ENCODE measurements at places on chromosomes 2 and 18. TPM values are rescaled to one million over a fixed set of nuclear protein-coding genes. Genes with fewer than 3 reads are reported as not detected.

The FLACC1 gene
- polyA plus RNA-seq: not detected

- no peak for DNase-seq
Measured at GRCh38 chr2:128311216-128311754, 7.4 kb downstream of the HS6ST1 start.

The GPC1 gene
- 2.7 TPM for polyA plus RNA-seq

DNA sequence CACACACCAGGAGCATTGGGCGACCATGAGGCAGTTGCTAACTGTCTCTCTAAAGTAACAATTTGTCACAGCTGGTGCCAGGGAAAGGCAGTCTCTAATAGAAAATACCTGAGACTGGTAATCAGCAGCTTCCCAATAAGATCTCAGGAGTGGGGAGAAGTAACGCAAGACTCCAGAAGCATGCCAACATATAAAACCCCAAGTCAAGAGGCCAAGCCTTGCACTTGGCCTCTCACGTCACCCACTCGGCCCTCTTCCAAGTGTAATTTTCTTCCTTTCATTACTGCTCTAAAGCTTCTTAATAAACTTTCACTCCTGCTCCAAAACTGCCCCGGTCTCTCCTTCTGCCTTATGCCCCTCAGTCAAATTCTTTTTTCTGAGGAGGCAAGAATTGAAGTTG, 455.6 kb upstream of the ACVR2A start:
- peak; percentile 23 for DNase-seq

DNA sequence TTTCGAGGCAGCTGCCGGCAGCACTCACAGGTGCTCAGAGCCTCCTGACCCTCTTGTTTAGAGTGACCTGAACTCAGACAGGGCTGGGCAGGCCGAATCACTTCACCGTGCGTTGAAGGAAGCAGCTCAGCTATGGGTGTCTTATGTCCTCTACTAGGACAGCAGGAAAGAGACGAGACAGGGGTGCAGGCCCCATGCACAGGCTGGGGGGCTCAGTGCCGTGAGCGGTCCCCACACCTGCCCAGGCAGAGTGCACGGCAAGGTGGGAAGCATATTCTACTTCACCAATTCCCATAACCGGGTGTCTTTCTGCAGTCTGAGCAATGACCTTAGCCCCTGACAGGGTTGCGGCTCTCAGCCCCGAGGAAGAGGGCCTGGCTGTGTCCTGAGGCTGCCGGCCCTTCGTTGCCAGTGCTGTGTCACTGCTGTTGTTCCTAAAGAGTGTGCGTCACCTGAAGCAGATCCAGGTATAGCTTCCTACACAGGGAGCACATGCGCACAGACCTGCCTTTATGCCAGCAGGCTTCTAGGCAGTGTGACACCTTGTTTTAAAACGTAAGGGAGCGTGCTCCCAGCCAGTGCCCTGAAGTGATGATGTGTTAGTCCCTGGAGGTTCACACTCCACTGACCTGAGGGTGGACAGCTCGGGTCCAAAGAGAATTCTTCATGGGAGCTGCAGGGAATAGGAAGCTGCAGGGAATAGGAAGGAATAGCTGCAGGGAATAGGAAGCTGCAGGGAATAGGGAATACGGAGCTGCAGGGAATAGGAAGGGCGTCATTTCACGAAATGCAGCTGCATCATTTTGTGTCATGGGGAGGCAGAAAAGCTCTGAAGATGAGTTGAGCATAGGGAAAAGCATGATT, 207.9 kb upstream of the SALL3 start:
- DNase-seq: no peak

The MC5R gene
- not detected for polyA plus RNA-seq

- DNase-seq: no peak
Measured at GRCh38 chr2:136049011-136049742, 63.8 kb upstream of the DARS1 start.

The AGXT gene
- 1.8 TPM for polyA plus RNA-seq

- no peak for DNase-seq
Measured at GRCh38 chr2:42965196-42965595, 172.8 kb upstream of the HAAO start.

- DNase-seq: no peak
Measured at GRCh38 chr2:145644820-145645302, 1124.9 kb upstream of the ZEB2 start.

The CFAP53 gene
- 0.28 TPM for polyA plus RNA-seq

- DNase-seq: no peak
Measured at GRCh38 chr2:163081754-163082153, 243.2 kb upstream of the KCNH7 start.

DNA sequence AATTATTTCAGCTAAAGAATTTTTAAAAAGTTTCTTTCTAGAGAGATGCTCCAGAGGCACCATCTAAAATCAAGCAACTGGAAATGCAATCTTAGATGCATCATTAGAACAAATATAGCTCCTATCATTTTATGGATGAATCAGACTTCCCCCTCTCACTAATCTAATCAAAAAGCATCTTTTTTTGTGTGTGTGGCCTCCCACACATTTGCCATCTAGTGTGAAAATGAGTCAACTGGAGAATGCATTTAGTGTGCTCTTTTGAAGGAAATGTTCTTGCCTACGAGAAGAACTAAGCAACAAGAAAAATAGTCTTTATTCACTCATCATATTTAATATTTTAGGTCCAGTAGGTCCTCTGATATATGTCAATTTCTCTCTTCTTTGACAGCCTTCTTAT, 39.5 kb upstream of the FIGN start:
- no peak for DNase-seq

GRCh38 chr2:54529935-54530334, 73.8 kb downstream of the SPTBN1 start:
- DNase-seq: no peak

The CNGA3 gene
- polyA plus RNA-seq: not detected

- no peak for DNase-seq
Measured at GRCh38 chr2:239695106-239695727, 294.4 kb upstream of the HDAC4 start.

GRCh38 chr2:219087361-219087760, 26.6 kb upstream of the IHH start:
- DNase-seq: no peak

The DBI gene
- 1,006 TPM for polyA plus RNA-seq

GRCh38 chr2:182445391-182445965, 18.6 kb upstream of the PDE1A start:
- no peak for DNase-seq

The CCL20 gene
- 15.9 TPM for polyA plus RNA-seq

DNA sequence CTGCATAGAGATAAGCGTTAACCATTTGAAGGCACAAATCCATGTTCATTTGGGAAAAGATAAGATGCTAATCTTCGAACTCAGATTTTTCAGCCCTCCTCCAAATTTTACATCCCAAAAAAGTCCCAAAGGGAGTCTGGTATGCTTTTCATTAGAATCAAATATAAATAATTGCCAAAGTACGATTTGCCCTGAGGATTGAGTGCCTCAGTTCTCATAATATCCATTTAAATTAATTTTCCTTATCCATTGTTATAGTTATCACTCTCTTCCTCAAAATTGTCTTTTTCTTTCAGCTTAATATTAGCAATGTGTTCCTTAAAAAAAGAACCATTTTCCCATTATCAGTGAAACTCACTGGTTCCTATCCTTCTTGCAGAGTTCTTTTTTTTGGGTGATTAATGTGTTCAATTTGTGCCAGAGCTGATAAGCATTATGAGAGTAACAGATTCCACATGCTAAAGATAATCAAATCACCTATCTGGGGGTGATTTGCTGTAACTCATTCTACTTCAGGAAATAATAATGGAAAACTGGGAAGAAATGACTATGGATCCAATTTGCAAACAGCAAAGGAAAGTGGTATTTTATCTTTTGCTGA, 686 bp downstream of the HNMT start:
- DNase-seq: no peak

The PDCL3 gene
- polyA plus RNA-seq: 20.4 TPM

DNA sequence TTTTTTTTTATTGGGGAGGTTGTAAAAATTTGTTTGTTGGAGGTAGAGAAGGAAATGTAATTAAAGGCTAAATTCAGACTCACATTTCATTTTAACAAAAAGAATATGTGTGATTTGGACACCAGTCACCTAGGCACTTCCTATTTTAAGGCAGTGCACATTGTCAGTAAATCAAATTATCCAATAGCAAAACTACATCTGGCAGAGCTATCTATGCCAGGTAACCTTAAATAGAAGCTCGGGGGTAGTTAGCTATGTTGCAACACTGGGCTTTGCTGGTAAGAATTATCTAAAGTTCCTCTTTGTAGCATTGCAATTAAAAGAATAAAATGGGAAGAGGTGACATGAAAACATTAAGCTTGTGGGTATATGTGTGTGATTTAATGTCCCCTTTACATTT, 1064.4 kb upstream of the ZEB2 start:
- DNase-seq: no peak

DNA sequence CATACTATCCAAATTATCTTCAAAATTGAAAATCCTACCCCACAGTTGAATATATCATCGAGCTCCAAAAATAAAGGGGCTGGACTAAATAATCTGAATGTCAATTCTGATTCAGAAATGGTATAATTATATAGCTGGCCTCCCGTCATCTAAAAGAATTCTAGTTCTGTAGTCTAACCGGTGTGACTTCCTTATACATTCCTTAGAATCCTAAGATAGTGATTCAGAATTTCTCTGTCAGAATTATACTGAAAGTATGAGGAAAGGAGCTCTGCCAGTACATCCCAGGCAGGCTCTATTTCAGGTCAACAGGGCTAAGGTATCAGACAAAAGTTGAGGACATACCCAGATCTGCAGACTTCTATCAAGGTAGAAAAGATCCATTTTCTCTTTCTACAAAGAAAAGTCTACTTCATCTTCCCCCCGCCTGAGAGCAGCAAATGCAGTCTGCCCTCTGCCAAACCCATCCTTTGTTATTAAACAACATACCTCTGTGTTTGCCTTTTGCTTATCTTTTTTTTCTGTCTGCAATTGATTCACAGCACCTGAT, 128.5 kb downstream of the METTL4 start:
- DNase-seq: no peak

DNA sequence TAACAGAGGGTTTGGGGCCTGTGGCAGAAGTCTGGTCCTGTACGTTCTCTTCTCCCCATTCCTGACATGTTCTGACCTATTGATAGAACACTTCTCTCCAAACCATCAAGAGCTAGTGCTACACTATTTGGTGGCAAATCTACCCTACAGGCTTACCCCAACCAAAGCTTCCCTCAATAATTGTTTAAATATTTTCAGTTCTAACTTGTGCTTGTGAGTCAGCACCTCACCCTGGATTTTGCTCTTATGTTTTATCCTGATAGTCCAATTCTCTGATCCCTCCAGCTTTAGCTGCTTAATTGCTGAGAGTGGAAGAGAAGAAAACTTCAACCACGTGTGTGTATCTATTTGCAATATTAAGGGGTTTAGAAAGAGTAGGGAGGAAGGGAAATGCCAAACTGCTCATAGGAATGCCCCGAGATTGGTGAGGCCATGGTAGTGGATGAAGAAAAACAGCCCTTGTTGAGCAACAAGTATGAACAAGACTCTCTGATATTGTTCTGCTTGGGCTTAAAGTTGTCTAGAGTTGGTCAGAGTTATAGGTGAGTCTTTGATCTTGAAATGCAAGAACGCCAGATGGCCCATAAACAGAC, 67.8 kb upstream of the PARD3B start:
- DNase-seq: no peak

DNA sequence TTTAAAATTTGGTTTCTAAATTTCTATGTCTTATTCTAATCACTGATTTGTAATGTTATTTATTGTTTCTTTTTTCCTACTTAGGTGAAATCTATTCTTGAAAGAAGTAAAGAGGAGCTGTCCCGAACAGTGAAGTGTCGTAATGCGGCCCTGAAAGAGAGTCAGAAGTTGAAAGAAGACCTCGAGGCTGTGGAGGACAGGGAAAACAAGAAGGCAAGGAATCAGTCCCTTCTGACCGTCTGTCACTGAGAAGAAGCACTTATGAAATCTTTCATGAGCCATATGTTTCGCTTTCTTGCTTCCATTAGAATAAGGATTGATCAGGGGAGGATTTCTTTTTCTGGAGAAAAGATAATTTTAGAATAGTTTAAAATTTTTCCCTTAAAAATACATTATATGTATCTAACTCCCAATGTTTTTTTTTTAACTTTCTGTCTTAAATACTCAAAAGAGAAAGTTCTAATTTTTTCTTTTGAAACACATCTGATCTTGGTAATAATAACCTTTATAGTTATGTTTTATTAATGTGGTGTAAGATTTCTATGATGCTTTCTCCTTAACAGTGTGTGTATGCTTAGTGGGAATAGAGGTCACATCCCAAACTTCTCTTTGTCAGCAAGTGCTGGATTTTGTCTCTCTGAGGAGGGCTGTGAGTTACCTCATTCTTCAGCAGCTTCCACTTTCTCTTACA, 79.0 kb downstream of the CCDC150 start:
- DNase-seq: no peak

The STAT1 gene
- 22.6 TPM for polyA plus RNA-seq

- no peak for DNase-seq
Measured at GRCh38 chr2:215921895-215922294, 91.5 kb downstream of the MREG start.

GRCh38 chr18:72867746-72868584, at the start of gene NETO1:
NETO1 (minus strand) TSS chr18:72867987; CDS start chr18:72867291, 696 bp downstream.
- no peak for DNase-seq

DNA sequence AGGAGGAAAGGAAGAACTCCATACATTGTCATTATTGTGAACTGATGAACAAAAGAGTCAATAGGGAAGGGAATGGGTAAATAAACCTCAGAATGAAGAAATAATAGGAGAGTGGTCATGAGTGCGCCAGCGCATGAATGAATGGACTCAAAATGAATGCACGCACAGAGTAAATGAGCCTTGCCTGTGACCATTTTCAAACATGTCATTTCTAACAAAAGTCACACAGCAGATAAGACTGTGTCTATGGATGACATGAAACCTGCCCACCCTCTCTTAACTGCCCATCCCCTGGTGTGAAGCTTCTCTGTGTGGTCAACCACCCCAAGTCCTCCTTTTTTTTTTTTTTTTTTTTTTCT, 121.1 kb upstream of the TEX51 start:
- no peak for DNase-seq

- DNase-seq: no peak
Measured at GRCh38 chr2:184875911-184876310, 277.6 kb downstream of the ZNF804A start.

The TMEFF2 gene
- 0.34 TPM for polyA plus RNA-seq

GRCh38 chr2:36477746-36478145, 120.2 kb downstream of the FEZ2 start:
- DNase-seq: no peak

The ZNF892 gene
- not detected for polyA plus RNA-seq

- no peak for DNase-seq
Measured at GRCh38 chr2:81247648-81248047, 943.1 kb upstream of the LRRTM1 start.

DNA sequence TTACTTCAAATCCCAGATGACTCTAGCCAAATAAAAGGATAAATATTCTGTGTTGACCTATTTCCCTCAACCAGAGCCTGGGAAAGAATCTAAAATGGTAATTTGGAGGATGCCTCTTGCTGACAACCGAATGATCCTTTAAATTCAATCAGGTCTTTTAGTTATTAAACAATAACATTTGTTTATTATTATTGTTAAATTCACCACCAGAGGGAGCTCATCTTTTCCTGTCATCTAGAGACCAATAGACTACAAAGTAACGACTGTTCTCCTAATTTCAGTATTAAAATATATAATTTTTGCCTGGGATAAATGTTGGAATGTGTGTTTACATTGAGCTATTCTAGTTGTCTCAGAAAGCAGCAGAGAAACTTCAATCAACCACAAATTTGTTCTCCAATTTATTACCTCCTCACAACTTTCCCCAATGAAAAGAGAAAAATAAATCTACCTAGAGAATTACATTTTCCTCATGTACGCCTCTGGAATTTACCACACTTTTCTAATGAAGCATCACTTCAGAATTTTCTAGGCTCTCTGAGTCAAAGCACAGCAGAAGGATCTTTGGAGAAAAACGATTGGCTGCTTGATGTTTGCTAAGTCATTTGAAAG, 142.7 kb downstream of the SCG2 start:
- no peak for DNase-seq

GRCh38 chr2:238945433-238946150, 97.7 kb downstream of the TWIST2 start:
- peak; percentile 20 for DNase-seq

All from small intestine (tissue), 16 donors.